ENCODE measurements at places on chromosomes 12 and 14.

GRCh38 chr12:53218551-53219291 is 11.7 kb upstream of the ITGB7 start:
- DNase-seq, result no peak

DNA sequence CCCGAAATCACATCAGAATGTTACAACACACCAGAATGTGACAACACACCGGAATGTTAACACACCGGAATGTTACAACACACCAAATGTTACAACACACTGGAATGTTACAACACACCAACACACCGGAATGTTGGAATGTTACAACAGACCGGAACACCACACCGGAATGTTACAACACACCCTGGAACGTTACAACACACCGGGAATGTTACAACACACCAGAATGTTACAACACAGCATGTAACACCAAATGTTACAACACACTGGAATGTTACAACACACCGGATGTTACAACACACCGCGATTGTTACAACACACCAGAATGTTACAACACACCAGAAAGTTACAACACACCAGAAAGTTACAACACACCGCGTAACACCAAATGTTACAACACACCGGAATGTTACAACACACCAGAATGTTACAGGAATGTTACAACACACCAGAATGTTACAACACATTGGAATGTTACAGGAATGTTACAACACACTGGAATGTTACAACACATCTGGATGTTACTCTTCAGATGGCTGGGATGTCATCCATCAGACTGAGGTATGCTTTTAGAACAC is 21.1 kb downstream of the CHFR start:
- no peak for DNase-seq

GRCh38 chr14:44914849-44915248 is 46.9 kb downstream of the KLHL28 start:
- no peak for DNase-seq

- DNase-seq, result no peak
These were observed 60.9 kb upstream of the PSMA6 start for GRCh38 chr14:35231207-35231760.

GRCh38 chr12:57899010-57899662 is 42.2 kb upstream of the ATP23 start:
- no peak for DNase-seq

GRCh38 chr12:49673446-49674317 is 33.5 kb downstream of the FMNL3 start:
- DNase-seq, result no peak

DNA sequence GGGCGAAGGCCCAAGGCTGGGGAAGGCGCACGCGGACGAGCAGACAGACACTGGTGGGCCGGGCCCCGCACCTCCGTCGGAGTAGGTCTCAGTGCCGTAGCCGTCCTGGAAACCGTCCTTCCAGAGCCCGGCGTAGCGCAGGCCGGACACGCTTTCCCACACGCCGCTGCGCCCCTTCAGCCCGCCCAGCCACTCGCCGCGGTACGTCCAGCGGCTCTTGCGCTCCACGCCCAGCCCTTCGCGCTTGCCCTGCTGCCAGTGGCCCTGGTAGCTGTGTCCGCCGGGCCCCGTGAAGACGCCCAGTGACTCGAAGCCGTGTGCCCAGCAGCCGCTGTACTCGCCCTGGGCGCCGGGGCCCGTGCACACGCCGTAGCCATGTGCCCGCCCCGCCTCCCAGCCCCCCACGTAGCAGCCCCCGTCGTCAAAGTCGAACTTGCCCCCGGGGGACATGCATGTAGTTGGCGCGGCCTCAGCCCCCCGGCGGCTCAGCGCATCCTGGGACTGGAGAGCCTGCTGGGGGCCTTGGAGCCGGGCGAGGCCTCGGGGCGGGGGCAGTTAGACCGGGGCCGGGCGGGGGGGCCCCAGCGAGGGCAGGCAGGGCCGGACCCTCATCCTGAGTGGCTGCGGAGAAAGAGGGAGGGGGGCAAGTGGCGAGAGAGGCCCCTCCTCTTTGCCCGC is 1.4 kb downstream of the JPH4 start:
- no peak for DNase-seq

GRCh38 chr12:57127726-57128518 is at the start of gene LRP1:
LRP1 (plus strand) TSS chr12:57128483; CDS start chr12:57128965, 482 bp downstream.
- DNase-seq, result no peak

DNA sequence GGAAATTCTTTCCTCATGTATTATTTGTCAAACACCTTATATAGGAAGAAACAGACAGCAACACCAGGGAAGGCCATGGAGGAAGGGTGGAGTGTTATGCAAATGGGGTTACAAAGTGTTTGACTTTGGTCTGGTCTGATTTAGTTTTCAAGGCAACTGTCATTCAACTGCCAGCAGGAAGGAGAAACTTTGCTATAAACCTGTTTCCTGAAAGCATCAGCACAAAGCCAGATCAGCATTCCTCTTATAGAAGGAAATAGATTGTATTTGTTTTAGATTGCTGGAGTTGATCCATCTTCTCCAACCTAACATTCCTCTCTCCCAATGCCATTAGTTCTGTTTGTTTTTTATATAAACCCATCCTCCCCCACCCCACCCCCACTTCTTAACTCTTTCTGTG is 65.7 kb downstream of the STAB2 start:
- DNase-seq, result no peak

DNA sequence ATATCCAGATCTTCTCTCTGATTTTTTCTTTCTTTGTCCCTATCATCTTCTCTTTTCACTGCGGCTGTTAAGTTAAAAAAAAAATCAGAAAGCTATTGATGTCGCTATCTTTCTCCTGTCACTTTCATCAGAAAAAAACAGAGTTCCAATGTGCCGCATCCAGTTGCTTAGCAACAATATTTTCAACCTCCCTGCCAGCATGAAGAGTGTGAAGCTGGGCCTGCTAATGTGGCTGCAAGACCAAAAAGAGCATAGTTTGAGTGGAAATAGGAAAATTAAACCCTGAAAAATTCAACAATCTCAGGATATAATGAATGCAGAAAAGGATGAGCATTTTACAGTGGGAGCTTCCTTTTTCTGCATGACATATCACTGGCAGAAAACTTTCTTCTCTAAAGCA is 1025.4 kb upstream of the LRFN5 start:
- no peak for DNase-seq

GRCh38 chr12:90622431-90622830 is 332.5 kb downstream of the CCER1 start:
- no peak for DNase-seq

GRCh38 chr14:38593476-38593875 is 337.6 kb upstream of the CLEC14A start:
- DNase-seq, result no peak

DNA sequence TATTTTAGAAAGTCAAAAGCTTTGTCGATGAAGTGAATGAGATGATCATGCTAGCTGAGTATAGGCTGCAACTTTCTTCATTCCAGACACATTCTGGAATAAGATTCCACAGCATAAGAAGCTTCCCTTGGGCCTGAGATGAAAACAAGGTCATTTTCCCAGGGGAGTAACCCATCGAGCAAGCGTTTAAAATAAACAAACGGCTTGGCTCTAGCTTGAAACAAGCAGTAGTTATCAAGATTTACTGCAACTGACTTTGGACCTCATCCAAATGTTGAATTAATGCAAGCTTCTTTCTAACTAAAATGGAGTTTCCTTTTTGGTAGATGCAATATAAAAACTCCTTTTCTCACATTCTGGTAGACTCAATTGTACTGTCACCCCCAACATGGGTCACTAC is 23.0 kb downstream of the KCNJ8 start:
- DNase-seq, result no peak

DNA sequence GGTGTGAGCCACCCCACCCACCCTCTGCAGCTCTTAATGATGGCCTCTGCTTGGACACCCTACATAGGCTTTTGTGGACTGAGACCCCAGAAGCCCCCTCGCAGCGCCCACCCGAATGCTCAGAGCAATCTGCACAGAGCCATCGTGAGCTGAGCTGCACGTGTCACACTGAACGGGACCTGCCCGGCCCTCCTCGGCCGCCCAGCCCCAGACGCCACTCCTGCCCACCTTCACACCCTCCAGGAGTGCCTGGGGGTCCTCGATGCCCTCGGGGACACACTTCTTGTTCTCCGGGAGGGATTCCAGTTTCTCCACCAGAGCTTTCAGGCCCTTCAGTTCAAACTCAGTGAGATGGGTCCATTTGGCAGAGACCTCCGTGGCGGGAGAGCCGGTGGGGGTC is 71.5 kb downstream of the KDM2B start:
- no peak for DNase-seq

DNA sequence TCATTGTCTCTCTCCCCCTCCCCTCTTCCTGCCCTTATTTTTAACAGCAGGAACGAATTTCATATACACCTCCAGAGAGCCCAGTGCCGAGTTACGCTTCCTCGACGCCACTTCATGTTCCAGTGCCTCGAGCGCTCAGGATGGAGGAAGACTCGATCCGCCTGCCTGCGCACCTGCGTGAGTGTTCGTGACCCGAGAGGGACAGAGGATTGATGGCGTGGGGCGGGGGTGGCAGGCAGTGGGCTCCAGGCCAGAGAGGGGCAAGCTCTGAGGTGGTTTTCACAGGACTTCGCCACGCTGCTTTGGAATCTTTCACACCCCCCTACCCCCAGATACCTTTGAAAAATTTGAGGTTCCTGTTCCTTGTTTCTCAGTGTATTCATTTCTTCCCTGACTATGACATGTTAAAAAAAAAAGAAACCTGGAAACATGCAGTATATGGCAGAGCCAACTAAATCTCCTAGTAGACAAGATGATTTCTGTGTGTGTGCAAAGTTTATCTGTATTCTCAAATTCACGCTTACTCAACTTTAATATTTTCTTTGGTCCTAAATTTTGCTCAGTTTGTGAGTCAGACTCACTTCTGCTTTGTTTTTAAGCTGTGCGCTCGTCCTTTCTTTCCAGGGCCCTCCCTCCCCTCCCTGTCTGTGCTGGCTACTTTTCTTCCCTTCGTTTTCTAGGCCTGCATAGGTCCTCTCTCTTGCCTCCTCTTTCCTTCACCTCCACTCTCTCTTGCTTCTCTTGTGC is 103.1 kb downstream of the ETV6 start:
- no peak for DNase-seq

DNA sequence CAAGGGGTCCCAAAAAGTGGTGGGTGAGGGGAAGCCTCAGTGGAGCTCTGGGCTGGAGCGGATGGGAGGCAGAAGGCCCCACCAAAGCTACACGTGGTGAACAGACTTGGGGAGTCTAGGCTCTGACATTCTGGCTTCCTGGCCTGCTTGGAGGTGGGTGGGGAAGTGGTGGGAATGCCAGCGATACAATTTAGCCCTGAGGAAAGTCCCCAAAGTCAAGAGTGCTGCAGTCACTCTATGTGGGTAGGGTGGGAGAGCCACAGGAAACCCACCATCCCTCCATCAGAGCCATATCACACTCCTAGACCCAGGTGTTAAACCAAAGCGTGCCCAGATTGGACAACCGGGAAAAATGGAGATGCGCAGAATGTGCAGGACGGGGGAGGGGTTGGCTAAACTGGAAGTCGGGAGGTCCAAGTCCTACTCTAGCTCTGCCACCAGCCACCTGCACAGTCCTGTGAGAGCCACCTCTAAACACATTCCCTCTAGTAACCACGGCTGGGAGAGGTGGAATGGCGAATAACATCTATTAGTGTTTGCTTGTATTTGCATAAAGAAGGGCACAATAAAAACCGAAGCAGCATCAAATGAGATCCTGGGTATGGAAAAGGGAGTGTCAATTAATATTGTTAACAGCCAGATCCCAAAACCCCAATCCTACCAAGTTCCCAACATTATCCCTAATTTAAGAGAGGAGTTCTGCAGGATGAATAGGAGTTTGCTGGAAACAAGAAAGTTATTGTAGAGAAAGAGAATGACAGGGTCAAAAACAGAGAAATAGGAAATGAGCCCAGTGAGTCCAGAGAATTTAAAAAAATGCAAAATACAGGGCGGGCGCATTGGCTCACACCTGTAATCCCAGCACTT is 14.0 kb upstream of the CD9 start:
- no peak for DNase-seq

DNA sequence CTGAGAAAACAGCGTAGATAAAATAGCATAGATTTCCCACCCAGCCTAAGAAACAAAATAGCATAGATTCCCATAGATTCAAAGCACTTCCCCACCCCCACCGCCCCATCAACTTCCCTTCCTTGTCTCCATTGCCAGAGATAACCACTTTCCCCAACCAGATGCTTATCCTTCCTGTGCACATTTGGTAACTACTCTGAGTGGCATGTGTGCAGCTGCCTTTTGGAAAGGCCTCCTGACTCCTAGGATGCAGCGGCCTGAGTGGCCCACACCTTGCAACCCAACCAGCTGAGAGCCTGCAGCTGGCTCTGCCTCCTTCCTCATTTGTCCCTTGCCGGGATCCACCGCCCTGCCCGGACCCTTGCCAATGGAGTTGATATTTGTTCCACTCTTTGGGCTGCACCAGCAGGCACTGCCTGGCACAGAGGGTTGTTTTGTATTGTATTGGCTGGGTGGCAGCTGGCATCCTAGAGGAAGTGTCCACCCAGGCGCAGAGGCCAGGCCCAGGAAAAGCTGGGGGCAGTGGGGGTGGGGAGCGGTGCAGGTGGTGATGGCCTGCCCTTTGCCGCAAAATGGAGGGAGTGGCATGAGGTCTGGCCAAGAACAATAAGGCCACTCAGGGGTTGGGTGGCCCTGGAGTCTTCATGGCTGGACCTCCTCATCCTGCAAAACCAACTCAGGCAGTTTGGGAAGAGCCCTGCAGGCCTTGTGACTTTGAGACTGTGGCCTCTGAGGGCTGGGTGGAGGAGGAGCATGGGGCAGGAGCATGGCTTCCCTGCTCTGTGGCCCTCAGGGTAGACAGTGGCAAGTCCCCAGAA is 4.9 kb downstream of the SLC48A1 start:
- DNase-seq, result no peak

DNA sequence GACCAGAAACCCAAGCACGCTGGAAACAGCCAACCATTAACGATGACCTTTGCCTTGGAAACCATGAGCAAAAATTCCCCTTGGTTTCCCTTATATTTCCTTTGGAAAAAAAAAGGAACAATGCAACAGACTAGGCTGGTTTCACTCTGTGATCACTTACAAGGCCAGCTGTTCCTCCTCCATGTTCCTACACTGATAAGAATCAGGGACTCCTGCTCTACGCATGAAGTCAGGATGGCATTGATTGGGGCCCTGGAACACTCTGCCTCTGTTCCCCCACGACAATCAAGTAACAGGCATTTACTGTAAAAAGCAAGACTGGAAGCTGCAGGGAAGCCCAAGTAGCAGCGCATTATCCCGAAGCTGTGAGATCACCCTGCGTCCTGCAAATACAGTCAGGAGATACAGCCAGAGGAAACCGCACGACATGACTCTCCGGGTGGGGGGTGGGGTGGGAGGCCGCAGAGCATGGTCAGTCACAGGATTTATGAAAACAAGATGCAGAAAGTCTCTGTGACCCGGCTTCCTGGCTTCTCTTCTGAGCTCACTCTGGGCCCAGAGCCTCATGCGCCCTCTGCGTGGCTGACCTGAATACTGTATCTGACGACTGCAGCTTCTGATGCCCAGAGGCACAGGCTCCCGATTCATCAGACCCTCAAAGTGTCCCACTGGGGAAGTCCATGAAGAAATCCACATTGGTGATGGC is 31.1 kb downstream of the SSH1 start:
- no peak for DNase-seq

GRCh38 chr12:42124764-42125387 is 19.8 kb downstream of the GXYLT1 start:
- no peak for DNase-seq

GRCh38 chr12:75481013-75481705 is 604 bp downstream of the GLIPR1 start:
- no peak for DNase-seq

GRCh38 chr12:47889040-47889439 is 15.8 kb downstream of the VDR start:
- DNase-seq, result no peak

- no peak for DNase-seq
These were observed 15.0 kb downstream of the TMBIM4 start for GRCh38 chr12:66154776-66155175.

All from cortex of kidney (tissue), 1 donor.